Activated T-helper 9 cell treated with anti-CD3 and anti-CD28 coated beads, Interleukin-2, amount 50 U/mL, for 16 hours (primary cell): ENCODE measurements at places on chromosomes 5 and 9.

GRCh38 chr5:66742896-66743247 lies 146.7 kb downstream of the MAST4 start:
- DNase-seq: no peak

DNA sequence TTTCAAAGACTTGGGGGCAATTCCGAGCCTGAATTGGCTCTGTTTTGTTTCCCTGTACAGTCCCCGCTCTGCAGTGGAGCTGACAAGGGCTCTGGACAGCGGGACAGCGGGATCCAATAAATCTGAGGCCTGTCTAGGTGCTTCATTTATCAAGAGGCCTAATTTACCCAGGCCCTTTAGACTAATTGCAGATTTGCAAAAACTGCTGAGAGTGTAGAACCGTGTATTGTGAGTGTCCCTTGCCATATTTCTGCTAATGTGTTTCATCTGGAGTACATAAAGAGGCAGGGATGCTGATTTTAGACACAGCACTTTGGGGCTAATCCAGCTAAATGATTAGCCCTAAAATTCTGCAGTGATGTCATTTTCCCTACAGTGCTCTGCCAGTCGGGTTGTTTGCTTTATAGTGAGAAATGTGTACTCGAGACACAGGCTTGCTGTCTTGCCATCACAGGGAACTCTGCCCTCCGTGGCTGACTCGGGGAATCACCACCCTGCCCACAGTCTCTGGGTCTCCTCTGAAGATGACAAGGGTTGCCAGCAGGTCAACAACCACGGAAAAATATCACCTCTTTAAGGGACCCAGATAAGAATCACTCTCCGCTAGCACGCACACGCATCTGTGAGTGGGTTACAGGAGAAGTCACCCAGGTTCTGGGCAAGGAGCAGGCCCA lies 592.0 kb downstream of the BNC2 start:
- no peak for DNase-seq

- no peak for DNase-seq
These were observed 79.0 kb upstream of the TNC start for GRCh38 chr9:115196919-115197318.

GRCh38 chr5:2003206-2003605 lies 120.5 kb upstream of the IRX4 start:
- no peak for DNase-seq

- no peak for DNase-seq
These were observed 167.8 kb downstream of the RASEF start for GRCh38 chr9:82894961-82895821.

DNA sequence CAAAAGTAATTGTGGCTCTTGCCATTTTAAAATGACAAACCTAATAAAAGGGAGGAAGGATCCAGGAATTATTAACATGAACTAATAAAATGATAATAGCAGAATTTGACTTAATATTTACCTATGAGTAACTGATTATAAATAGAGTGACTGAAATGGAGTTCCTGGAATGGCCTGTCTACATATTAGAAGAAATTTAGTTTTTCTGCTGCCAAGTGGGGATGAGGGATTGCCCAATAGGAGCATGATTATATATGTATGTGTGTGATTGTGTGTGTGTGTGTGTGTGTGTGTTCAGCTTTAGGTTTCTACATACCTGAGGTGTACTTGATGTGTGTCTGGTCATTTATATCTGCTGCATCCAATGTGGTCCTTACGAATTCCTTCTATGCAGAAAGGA lies 36.6 kb upstream of the ITGA1 start:
- DNase-seq: no peak

- DNase-seq: no peak
These were observed 1.2 kb upstream of the NSD1 start for GRCh38 chr5:177132136-177133095.

GRCh38 chr5:81768935-81769452 lies 18.1 kb upstream of the SSBP2 start:
- DNase-seq: no peak

- no peak for DNase-seq
These were observed 43.4 kb upstream of the TNFAIP8 start for GRCh38 chr5:119312403-119312802.

- no peak for DNase-seq
These were observed 44.3 kb downstream of the CAMK2A start for GRCh38 chr5:150245111-150245789.

- DNase-seq: no peak
These were observed 66.1 kb downstream of the PAX5 start for GRCh38 chr9:36967997-36968396.

DNA sequence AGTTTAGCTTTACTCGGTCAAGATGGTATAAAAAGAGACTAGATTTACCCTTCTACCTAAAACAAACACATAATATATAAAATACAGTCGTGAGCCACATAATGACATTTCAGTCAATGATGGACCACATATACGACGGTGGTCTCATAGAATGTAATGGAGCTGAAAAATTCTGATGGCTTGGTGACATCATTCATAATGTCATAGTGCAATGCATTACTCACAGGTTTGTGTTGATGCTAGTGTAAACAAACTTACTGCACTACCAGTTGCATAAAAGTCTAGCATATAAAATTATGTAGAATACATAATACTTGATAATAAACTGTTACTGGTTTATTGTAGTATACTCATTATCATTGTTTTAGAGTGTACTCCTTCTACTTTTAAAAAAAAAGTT lies 115.9 kb upstream of the GDNF start:
- no peak for DNase-seq

DNA sequence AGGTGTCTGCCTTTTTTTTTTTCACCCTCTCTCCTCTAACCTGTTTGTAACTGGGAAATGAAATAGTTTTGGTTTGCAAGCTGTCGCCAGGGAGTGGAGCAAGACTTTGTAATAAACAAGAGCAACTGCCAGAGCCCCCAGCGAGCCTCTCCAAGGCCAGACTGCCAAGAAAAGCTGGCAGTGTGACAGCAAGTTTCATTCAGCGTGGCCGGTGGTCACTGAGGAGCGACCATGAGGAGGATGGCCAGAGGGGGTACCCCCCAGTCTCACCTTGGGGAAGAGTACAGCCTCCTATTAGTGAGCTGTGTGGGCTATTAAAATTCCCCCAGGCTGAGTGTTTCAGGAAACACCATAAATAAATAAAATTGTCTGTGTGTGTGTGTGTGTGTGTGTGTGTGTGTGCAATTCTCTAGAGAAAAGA lies 49.9 kb downstream of the ZFAND5 start:
- no peak for DNase-seq

DNA sequence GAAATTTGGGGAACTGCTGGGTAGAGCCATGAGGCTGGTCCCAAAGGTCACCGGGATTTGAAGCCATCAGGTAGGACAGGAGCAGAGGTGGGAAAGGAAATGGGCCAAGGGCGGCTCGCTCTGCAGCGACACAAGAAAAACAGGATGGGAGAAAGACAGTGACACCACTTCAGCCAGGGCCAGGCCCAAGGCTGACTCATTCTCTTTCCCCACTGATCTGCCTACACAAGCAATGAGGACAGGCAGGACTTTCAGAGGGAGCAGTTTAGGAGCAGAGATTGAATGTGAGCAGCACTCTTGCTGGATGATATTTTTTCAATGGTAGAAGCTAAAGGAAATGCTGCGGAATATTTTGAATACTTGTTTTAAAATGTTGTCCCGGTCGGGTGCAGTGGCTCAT lies 3.5 kb downstream of the RUFY1 start:
- DNase-seq: no peak

DNA sequence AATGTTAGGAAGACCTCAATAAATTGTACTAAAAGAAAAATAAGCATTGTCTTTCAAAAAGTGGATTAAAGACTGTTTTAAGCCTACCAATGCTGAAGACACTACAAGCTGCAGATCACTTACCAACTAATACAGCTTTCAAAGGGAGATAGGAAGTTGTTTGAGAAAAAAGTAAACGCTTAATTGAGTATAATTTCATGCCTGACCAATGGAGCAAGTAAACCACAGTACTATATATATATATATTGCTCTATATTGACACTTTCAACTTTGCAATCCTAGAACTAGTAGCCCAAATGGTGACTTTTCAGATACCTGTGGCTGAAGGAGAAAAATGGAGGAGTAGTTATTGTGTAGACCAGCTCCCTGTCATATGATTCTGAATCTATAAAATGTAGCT lies 85.7 kb downstream of the FREM1 start:
- no peak for DNase-seq

GRCh38 chr5:15852217-15852616 lies 327.4 kb downstream of the MARCHF11 start:
- DNase-seq: no peak

DNA sequence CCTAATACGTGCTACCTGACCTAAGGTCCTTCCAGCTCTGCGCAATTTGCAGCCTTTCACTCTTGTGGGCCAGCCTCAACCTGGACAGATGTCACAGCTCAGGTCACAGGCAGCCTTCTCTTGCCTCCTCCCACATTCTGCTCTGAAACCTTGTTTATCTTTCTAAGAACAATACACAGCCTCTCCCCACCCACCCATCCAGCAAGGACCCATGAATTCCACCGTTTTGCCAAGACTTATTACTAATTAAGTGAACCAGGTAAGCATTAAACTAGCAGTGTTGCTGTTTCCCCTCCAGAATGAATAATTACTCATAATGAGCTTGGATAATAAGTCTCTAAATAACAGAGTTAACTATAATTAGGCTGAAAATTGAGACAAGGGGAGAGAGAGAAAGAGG lies 11.0 kb downstream of the FABP6 start:
- DNase-seq: no peak

GRCh38 chr5:96176022-96176421 lies 214.4 kb upstream of the ELL2 start:
- no peak for DNase-seq

GRCh38 chr5:128101676-128102075 lies 18.1 kb downstream of the SLC12A2 start:
- no peak for DNase-seq

GRCh38 chr5:78806544-78806943 lies 158.0 kb upstream of the LHFPL2 start:
- no peak for DNase-seq

GRCh38 chr5:10793785-10794184 lies 32.8 kb upstream of the DAP start:
- DNase-seq: no peak
